ENCODE measurements at places on chromosomes 7 and 10.

GRCh38 chr7:150801242-150801945 lies 825 bp downstream of the TMEM176A start:
- DNase-seq, result no peak

DNA sequence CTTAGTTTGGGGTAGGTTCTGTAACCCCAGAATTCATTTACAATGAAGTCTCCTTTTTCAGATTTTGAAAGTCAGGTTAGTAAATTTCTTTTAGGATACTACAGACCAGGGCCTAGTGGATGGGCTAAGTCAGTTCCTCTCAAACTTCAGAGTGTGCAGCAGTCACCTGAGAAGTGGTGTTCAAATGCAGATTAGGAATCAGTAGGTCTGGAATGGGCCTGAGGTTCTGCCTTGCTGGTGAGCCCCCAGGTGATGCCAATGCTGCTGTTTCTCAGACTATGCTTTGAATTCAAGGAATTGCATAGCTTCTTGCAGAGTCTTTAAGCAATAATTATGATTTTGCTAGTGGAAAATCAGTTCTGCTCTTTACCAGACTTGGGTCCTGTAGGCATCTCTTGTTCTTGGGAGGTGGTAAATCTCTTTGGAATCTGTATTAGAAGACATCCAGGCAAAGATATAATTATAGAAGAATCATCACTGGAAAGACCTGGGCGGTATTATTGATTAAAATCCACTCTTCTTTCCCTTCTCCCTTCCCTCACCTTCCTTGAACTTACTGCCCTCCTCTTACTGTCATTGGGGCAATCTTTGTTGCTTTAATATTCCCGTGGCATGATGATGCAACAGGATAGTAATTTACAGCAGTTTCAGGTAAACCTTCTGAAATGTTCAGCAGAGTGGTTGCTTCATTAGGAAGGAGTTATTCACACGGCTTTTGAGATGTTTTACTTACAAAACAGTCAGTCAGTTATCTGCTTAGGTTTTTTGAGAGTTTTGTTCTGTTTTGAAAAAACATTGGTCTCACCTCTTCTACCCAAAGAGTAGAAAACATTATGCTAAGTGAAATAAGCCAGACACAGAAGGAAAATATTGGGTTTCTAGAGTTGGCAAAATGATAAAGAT lies 87.2 kb downstream of the NRF1 start:
- DNase-seq, result no peak

DNA sequence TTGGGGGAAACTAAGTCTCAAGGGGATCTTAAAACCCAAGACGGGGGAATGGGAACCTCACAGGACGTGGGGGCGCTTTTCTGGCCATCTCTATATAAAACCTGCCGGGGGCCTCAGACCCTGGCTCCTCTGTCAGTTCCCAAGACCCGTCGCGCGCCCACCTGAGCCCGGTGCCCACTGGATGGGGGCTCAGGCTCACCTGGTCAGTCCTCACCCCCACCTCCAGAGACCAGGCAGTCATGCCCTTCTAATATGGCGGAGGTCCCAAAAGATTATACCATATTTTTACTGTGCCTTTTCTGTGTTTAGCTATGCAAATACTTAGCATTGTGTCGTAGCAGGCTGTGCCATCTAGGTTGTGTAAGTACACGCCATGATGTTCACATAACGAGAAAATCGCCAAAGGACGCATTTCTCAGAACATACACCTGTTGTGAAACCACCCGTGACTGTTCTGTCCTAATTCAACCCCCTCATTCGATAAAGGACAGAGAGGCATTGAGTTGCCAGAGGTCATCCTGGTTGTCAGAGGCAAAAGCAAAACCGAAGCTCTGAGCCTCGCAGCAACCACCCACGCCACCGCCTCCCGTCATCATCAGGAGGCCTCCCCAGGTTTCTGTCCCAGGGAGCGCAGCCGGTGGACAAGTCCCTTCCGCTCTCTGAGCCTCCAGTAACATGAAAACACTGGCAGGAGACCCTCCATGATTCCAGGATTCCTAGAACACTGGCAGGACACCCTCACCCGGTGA lies 28.9 kb downstream of the OAT start:
- DNase-seq, result no peak

DNA sequence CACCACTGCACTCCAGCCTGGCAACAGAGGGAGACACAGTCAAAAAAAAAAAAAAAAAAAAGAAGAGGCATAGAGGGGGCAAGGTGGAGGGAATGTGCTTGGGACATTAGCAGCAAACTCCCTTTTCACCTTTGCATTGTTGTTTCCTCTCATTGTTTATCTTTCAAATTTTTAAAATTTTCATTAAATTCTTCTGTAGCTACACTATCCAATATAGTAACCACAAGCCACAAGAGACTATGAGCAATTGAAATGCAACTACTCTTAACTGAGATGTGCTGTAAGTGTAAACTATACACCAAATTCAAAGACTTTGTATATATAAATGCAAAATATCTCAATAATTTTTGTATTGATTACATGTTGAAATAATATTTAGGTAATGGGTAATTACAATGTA lies 43.4 kb downstream of the EBLN1 start:
- DNase-seq, result no peak

DNA sequence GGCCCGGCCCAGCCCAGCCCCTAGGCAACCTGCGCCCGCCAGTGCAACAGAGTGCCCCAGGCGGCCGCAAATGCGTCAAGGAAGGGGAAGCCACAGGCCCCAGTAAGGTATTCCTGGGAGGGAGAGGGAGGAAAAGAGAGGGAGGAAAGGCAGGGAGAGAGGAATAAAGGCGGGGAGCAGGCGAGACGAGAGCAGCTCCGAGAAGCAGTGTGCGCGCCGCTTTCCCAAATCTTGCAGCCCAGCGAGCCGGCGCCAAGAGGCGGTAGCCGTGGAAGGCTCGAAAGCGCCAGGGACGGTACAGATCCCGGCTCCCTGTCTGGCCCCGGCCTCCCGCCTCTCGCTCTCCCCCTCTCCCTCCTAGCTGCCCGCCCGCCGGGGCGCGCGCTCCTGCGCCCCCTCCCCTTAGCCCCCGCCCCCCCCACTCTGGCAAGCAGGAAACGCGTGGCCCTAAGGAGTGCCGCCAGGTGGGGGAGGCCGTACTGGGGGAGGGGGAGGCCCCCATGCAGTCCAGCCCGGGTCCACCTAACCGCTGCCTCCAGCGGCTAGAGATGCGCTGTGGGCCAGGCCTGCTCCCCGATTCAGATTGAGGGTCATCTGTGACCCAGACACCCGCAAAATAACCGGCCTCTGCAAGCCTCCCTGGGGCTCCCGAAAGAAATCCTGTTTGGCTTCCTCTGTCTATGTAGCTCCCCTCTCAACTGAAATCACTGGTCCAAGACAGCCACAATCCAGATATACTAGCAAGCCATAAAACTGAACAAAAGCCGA lies 4.3 kb downstream of the HOXA10 start:
- DNase-seq, result no peak

GRCh38 chr7:154383045-154383444 lies 330.8 kb downstream of the DPP6 start:
- DNase-seq, result no peak

- no peak for DNase-seq
These were observed 5.8 kb downstream of the RASGEF1A start for GRCh38 chr10:43260911-43261577.
